ENCODE measurements at places on chromosomes 2 and 18. TPM values are rescaled to one million over a fixed set of nuclear protein-coding genes. Genes with fewer than 3 reads are reported as not detected.

DNA sequence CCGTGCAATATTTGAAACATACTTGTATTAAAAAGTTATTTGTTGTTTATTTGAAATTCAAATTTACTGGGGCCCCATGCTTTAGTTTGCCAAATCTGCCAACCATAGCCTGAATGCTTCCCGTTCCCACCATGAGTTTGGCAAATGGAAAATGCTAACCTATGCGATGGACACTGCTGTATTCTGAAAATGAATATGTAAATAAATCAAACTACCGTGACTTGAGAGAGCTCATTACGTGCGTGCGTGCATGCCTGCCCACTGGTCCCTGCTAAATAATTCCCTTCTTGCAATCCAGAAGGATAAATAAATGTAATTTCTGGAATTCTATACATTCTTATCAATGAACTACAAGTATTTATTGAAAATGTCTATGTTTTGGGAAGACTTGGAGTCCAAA lies 3.2 kb downstream of the BOD1L2 start:
- H3K27ac ChIP-seq, result no peak overlapping the region
- no peak overlapping the region for H3K4me3 ChIP-seq
- DNase-seq, result no peak
- H3K27me3 ChIP-seq, result peaks cover 23% of the 10 kb centered on the region
- no peaks in the 10 kb centered on the region for H3K36me3 ChIP-seq
- H3K4me1 ChIP-seq, result no peaks in the 10 kb centered on the region

GRCh38 chr2:151033271-151034248 lies 228.1 kb downstream of the RBM43 start:
- no peak for DNase-seq
- H3K27ac ChIP-seq, result no peak overlapping the region
- H3K36me3 ChIP-seq, result no peaks in the 10 kb centered on the region
- no peaks in the 10 kb centered on the region for H3K27me3 ChIP-seq
- no peak overlapping the region for H3K4me3 ChIP-seq
- H3K4me1 ChIP-seq, result no peaks in the 10 kb centered on the region

DNA sequence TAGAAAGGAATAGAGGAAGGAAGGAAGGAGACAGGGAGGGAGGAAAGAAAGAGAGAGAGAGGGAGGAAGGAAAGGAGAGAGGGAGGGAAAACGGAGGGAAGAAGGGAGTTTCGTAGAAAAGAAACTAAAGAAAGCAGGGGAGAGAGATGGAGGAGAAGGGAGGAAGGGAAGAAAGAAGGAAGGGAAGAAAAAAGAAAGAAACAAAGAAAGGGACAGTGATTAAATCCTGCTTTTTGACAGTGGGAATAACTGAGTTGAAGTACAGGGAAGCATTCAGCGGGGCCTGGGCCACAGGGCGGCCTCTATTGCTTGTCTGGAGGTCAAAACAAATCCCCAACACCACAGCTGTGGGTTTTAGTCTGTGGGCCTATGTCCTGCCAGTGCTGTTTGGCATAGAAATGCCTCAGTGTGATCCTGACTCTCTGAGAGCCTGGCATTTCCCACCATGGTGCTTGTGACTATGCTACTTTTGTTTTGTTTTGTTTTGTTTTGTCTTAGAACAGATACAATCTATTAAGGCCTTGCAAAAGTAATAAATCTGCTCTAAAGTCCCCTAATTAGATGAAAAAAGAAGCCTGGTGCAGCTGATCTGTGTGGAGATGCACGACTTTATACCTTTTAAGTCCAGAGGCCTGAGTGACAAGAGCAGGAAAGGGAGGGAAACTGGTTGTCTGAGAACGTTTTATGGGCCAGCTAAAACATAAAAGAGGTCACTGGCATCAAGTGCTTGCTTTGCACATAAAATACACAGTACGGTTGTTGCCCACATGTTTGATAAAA lies 40.0 kb downstream of the IL1RL2 start:
- peak overlapping the region; percentile 81 for H3K27ac ChIP-seq
- H3K36me3 ChIP-seq, result no peaks in the 10 kb centered on the region
- peaks cover 24% of the 10 kb centered on the region for H3K4me1 ChIP-seq

DNA sequence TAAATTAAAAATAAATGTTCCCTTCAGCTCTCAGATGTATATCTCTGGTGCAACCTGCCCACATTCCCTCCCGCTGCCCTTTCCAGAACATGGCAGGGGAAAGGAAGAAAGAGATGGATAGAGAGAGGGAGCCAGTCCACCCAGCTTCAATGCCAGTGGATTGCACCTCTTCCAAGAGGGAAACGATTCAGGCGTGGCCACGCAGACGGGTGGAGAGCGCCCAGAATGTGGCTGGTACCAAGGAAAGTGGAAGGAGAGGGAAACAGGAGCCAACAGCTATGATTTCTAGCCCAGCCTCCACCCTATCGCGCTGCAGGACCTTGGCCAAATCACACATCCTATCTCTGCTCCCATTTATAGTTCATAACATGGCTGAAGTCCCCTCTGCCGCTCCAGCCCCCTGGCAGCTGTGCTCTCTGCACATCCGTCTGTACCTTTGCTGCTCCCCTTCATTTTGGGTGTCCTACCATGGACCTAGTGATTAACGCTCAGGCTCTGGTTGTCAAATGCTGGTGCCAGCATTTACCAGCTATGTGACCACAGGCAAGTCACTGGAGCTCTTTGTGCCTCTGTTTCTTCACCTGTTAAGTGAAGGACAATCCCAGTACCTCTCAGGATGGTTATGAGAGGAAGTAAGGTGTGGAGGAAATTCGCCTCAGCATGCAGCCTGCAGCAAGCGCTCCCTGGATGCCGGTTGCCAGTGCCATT lies 66.5 kb downstream of the SFXN5 start:
- peaks cover 12% of the 10 kb centered on the region for H3K4me1 ChIP-seq
- no peak overlapping the region for H3K4me3 ChIP-seq
- H3K36me3 ChIP-seq, result peaks cover 5% of the 10 kb centered on the region

- no peak overlapping the region for H3K4me3 ChIP-seq
- no peaks in the 10 kb centered on the region for H3K36me3 ChIP-seq
- DNase-seq, result no peak
- no peaks in the 10 kb centered on the region for H3K4me1 ChIP-seq
- H3K27ac ChIP-seq, result no peak overlapping the region
These were observed 1225.8 kb downstream of the SUCLG1 start for GRCh38 chr2:83233326-83233725.

- no peaks in the 10 kb centered on the region for H3K4me1 ChIP-seq
- H3K36me3 ChIP-seq, result no peaks in the 10 kb centered on the region
- no peaks in the 10 kb centered on the region for H3K27me3 ChIP-seq
- H3K27ac ChIP-seq, result no peak overlapping the region
These were observed 87.4 kb downstream of the NCKAP5 start for GRCh38 chr2:133480707-133481429.

DNA sequence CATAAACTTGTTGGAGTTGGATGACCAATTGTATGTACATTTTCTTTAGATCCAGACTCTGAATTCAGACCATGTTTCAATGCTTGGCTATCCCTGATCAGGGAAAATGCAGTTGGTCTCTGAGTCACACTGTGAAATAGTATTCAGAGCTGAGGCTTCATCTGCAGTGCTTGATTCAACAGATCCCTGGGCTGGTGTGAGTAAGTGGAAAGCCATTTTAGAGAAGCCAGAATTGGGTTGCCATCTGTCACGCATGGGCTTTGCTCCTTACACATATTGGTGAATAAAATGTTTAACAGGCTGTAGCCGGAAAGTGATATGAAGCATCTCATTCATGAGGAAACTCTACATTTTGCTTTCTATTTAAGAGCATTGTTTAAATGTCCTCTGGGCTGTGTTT lies 50.0 kb upstream of the ACYP2 start:
- H3K27me3 ChIP-seq, result no peaks in the 10 kb centered on the region
- peaks cover 7% of the 10 kb centered on the region for H3K4me1 ChIP-seq
- H3K36me3 ChIP-seq, result no peaks in the 10 kb centered on the region

DNA sequence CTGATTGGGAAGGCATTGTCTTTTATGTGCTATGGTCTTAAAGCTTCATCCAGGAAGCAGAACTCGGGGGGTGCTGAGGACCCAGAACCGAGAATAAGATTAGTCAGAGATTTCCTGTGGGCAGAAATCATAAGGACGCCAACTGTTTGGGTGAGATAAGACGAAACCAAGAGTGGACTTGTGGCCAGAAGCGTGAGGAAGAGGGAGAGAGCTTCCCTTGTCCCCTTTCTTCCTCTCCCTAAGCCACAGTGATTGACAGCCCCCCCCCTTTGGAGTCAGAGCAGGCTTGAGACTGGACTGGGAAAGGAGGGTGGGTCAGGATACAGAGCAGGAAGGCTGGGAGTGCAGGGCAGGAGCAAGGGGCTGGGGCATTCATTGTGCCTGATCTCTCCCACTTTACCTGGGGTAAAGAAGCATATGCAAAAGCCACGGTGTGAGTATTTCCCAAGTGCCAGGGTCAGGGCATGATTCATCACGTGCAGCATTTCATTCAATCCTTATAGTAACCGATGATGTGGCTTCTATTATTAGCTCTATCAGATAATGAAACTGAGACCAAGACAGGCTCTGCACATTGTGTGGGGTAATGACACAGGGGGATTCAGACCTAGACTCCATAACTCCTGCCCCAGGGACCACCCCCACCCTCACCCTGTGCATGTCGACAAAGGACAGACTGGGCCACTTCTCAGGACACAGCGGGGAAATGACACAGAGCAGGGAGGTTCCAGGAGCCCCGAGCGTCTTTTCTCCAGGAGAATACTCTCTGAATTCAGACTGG lies 3.0 kb upstream of the IL1RN start:
- H3K36me3 ChIP-seq, result no peaks in the 10 kb centered on the region
- no peak overlapping the region for H3K27ac ChIP-seq
- H3K4me1 ChIP-seq, result no peaks in the 10 kb centered on the region
- H3K4me3 ChIP-seq, result no peak overlapping the region
- H3K27me3 ChIP-seq, result peaks cover 23% of the 10 kb centered on the region
- no peak for DNase-seq

DNA sequence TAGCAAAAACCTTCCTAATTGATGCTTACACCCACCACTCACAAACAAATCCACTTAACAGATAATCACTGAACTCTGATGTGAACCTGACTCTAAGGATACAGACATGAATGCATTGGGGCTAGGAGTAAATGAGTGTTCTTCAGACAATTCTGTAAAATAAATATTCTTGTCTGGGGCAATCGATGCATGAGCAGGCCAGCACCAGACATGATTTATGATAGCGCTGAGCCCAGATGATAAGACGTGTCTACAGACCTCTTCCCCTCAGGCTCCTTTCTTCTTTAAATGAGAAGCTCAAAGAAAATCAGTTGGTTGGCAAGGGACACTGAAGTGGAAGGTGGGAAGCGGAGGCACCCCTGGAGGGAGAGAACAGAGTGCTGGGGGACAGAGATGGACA lies 27.3 kb upstream of the BIN1 start:
- H3K4me1 ChIP-seq, result peaks cover 7% of the 10 kb centered on the region
- no peak for DNase-seq
- H3K27ac ChIP-seq, result no peak overlapping the region

DNA sequence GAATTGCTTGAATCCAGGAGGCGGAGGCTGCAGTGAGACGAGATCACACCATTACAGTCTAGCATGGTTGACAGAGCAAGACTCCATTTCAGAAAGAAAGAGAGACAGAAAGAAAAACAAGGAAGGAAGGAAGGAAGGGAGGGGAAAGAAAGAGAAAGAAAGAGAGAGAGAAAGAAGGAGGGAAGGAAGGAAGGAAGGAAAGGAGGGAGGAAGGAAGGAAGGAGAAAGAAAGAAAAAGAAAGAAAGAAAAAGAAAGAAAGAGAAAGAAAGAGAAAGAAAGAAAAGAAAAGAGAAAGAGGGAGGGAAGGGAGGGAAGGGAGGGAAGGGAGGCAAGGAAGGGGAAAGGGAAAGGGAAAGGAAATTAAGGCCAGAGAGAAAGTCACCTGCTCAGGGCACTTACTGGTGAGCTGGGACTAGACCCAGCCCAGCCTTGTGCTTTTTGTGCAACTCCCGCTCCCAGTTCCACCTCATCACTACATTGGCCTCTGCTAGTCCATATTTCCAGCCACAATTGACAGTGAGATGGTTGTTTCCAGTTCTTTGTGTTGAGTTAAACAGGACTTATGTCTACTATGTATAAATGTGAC lies 35.7 kb downstream of the MOGAT1 start:
- no peaks in the 10 kb centered on the region for H3K36me3 ChIP-seq
- H3K4me3 ChIP-seq, result no peak overlapping the region
- H3K4me1 ChIP-seq, result no peaks in the 10 kb centered on the region
- no peak overlapping the region for H3K27ac ChIP-seq
- no peak for DNase-seq

GRCh38 chr18:35073186-35074105 lies 32.2 kb downstream of the MAPRE2 start:
- peaks cover 11% of the 10 kb centered on the region for H3K36me3 ChIP-seq
- peaks cover 3% of the 10 kb centered on the region for H3K4me1 ChIP-seq
- H3K27ac ChIP-seq, result no peak overlapping the region
- H3K4me3 ChIP-seq, result no peak overlapping the region
- no peaks in the 10 kb centered on the region for H3K27me3 ChIP-seq

DNA sequence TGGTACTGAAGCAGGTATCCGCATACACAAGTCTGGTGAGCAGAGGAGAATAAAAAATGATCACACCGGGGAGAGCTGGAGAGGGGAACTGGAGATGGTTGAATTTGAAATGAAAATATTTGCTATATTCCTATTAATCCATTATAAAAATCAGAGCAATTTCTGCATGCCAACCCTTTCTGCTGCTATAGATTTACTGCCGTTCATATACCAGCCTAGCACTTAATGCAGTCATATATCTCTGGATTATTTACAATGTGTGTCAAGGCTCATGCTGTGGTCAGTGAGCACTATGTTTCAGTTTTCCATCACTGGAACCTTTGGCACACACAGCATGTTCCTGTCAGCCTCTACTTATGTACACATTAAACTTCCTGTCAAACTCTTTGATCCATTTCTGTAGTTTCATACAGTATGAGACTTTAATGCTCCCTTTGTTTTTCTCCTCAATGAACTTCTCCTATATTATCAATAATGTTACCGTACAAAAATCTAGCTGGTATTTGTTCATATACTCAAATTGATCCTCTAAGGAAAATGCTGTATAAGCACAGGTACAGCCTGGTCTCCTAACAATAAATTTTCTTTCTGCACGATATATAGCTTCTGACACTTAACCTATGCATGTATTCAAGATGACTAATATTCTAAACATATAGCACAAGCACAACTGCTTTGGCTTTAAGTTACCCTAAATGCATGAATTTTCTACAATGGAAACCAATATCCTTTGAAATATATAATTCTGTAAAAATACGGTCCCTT lies 36.7 kb downstream of the FANCL start:
- H3K4me3 ChIP-seq, result no peak overlapping the region
- H3K27me3 ChIP-seq, result no peaks in the 10 kb centered on the region
- peaks cover 39% of the 10 kb centered on the region for H3K36me3 ChIP-seq
- H3K4me1 ChIP-seq, result no peaks in the 10 kb centered on the region
- H3K27ac ChIP-seq, result no peak overlapping the region

- no peaks in the 10 kb centered on the region for H3K27me3 ChIP-seq
- no peaks in the 10 kb centered on the region for H3K4me1 ChIP-seq
- DNase-seq, result no peak
- no peaks in the 10 kb centered on the region for H3K36me3 ChIP-seq
- H3K27ac ChIP-seq, result no peak overlapping the region
These were observed 232.9 kb downstream of the HDAC4 start for GRCh38 chr2:239167766-239168444.

Gene FBLN7
- total RNA-seq, result not detected

Gene NEURL3
- not detected for total RNA-seq

Gene CHRND
- total RNA-seq, result not detected

Gene HK2
- 40.8 TPM for total RNA-seq

Gene FBXO36
- 0.29 TPM for total RNA-seq

Gene ABCG8
- not detected for total RNA-seq

Gene THSD7B
- total RNA-seq, result not detected

Gene ALPP
- total RNA-seq, result not detected
